NCI-H1105 (cell line): ENCODE measurements at places on chromosomes 4 and X.

GRCh38 chrX:31981546-31982062, 909.8 kb upstream of the FTHL17 start:
- DNase-seq, result no peak

DNA sequence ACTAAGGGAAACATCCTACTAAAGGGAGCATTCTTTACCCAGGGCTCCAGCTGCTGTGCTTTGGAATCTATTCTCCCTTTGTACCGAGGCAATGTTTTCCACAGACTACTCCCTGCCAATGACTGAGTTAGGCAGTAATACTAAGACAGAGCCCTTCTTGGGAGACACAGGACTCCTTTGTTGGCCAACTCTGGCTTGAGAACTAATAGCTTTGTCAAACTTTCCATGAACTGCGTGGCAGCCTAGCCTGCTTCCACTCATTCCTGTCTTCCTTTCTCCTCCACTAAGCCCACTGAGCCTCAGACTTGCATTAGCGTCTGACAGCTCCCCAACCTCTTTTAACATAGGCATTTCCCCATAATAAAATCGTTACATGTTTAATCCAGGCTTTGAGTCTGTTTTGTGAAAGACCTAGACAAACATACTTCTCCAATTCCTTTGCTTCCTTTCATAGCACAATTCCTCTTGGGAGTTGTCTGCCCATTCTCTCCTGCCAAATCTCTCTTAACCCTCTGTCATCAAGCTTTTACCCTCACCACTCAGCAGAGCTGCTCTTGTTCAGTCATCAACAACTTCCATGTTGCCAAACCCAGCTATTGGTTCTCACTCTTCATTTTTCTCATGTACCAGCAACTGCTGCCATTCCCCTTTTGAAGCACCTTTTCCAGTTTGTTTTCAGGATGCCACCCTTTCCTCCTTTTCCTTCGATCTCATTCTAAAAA, 300.3 kb upstream of the IGFBP7 start:
- DNase-seq, result no peak

DNA sequence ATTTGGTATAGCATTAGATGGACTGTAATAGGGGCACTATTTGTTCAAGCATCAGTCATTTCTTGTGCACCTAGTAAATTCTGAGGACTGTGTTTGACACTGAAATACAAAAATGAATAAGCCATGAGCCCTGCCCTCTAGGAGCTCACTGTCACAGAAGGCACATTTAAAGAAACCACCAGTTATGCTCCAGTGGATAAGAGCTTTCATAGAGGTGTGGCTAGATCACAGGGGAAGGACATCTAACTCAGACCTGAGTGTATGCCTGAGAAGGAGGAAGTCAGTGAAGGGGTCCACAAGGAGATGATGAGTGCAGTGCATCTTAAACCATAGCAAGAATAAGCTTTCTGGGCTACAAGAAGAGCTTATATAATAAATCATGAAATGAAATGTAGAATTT, 40.1 kb downstream of the BTC start:
- DNase-seq, result no peak

DNA sequence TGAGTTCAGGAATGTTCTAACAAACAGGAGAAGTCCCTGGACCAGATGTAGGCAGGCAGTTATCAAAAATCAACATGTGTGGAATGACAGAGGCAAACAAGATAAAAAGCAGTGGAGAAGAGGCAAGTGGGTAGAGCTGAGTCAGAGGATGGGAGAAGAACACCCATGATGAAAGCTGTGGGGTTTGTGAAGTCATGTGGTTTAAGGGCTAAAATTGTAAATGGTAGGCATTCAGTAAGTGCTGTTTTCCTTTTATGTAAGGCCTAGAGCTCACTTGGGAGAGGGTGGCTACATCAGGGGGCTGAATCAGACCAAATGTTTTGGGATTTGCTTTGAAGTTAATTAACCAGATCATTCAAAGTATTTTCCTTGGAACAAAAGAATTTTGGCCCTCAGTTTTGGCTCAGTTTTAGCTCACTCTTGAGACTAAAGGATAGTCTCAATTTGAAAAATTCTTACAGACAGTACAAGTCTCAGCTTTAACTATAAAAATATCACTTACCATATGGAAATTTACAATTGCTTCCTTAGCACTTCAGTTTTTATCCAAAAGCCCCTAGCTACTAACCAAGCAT, 114.5 kb upstream of the PCDH7 start:
- DNase-seq, result no peak

GRCh38 chr4:153519687-153520086, 53.5 kb downstream of the TMEM131L start:
- DNase-seq, result no peak

GRCh38 chrX:153888344-153888743, 2.4 kb upstream of the L1CAM start:
- DNase-seq, result no peak

GRCh38 chr4:157217708-157218107, 2.8 kb upstream of the GRIA2 start:
- DNase-seq, result no peak
